LHCN-M2 (cell line): ENCODE measurements at places on chromosomes 7 and 10. TPM values are rescaled to one million over a fixed set of nuclear protein-coding genes. Genes with fewer than 3 reads are reported as not detected.

GIMAP4 gene
- total RNA-seq, result not detected in 2 replicates

CTAGE4 gene
- total RNA-seq, result 0.06 TPM in 1 of 2 replicates, not detected in the other

- DNase-seq, result no peak
Observed at GRCh38 chr10:117262903-117263293, 22.0 kb downstream of the SLC18A2 start.

DEPP1 gene
- 4.6 and 10.0 TPM in 2 replicates for total RNA-seq

CPA2 gene
- total RNA-seq, result not detected in 2 replicates

GRCh38 chr7:96319439-96319838 is 2.5 kb downstream of the SLC25A13 start:
- no peak for DNase-seq

ABCB4 gene
- not detected in 2 replicates for total RNA-seq

- no peak for DNase-seq
Observed at GRCh38 chr10:71765176-71765904, 8.0 kb downstream of the VSIR start.

SFMBT2 gene
- not detected in 2 replicates for total RNA-seq

DNA sequence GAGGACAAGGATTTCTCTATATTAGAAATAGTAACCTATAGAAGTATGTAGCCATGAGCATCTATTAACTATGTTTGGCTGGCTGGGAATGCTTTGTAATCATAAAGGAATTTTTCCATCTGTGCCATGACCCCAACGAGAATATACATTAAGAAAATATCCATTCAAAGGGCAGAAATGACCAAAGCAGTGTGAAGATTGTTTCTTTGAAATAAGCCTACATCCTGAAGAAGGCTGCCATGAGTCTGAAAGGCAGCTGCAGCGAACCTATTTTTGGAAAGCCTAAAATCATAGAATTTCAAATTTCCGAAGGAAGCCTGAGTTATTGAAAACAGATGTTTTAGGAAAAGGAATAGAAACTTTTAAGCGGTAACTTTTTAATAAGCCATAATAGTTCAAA is 244.2 kb upstream of the FOXK1 start:
- DNase-seq, result no peak

ENTPD7 gene
- 7.4 and 8.0 TPM in 2 replicates for total RNA-seq

DNA sequence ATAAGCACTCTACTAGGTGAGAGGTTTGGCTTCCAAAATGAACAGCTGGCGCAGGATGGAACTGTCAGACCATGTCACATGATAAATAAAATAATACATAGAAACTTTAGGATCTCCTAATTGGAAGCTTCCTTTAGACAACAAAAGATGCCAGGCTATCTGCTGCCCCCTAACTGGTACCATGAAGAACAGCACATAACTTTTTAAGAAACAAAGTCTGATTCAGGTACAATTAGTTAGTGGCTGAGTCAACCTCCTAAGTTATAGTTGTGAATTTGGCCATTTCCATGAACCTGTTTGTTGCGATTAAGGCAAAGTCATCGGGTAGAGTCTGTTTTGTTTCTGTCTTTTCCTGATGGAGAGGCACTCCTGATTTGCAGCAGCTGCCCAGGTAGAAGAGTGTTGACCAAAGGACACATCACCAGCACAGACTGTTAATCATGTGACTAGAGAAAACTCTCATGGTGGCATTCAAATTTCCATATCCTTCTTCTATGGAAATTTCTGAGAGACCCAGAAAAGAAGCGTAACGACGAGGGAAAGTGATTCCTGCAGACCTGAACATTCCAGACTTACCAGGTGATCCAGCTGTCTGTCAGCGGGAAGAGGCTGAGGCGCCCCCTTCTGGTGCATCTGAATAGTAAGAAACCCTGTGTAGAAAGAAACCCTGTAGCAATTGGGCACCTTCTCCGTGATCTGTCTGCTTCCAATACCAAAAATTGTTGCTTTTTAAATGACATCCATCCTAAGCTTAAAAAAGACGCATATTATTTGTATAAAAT is 8.6 kb upstream of the INHBA start:
- DNase-seq, result no peak

GRCh38 chr10:12795315-12796110 is 206.0 kb downstream of the CCDC3 start:
- DNase-seq, result no peak

DNA sequence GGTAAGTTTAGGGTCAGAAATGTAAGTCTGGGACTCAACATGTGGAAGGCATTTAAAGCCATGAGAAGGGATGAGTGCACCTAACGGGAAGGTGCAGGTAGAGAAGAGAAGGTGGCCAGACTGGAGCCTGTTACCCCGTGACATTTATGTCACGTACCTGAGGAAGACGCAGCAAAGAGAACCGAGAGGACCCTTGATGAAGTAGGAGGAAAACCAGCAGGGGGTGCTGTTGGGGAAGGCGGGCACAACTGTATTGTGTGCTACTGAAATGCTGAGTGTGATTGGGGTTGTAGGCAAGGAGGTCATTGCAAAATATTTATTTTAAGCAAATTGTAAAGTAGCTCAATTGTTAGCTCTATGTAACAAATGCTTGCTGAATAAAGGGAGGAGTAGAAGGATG is 338.2 kb upstream of the PRKCQ start:
- DNase-seq, result no peak

DNA sequence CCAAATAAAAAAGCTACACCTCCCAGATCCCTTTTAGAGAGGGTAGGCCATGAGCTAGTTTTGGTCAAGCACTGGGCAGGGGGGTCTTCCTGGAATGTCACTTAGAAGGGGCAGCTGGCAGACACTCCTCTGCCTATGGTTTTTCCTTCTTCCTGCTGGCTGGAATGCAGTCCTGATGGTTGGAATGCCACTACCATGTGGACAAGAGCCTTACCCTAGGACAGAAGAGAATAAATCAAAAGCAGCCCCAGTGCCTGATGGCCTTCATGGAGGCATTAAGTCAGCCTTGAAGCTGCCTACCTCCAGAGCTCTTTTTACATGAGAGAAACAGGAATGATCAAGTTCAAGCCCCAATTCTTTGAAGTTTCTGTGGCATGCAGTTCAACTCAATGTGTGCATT is 43.5 kb upstream of the SORBS1 start:
- no peak for DNase-seq

SPAG6 gene
- total RNA-seq, result not detected in 2 replicates

DNA sequence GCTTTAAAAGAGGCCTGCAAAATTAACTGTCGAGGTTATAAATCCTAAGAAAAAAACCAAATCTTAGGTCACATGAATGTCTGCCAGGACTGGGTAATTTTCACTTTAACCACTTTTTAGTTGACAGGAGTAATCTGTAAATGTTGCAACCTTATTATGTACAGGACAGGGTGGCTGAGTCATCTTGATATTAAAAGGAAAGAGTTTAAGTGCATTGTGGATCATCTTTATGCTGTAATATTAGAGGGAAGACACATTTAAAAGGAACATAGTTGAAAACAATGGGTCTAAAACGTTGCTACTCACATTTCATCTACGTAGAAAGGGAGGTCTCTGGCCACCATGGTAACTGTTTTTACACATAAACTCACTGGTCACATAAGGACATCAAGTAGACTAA is 115.5 kb downstream of the LSMEM1 start:
- DNase-seq, result peak; percentile 68

DNA sequence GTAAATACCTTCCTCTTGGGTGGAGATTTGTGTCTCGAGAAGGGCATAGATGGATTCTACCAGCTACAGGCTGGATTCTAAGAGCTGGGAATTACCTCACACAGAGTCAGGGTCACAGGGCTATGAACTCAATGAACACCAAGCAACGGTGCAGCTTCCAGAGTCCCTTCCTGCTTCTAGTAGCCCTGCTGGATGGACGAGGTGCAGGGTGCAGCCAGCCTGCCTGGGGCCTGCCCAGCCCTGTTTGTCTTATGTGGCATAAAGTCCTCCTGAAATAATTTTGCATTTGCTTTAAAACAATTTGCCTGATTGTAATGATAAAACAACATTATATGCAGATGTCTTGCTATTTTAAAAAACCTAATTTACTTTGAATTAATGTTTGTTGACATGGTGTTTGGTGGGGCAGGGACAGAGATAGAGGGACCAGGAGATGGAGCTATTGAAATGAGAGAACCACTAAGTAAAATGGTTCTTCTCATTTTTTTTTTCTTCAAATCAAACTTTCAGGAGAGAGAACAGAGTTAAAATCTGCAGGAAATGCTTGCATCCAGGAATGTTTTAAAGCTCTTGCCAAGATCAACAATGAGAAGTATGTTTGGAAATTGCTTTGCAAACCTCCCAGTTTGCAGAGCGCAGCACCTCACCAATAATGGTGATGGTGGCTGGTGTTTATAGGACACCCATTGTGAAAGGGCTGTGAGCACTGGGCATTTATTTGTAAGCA is 305.4 kb upstream of the PODXL start:
- no peak for DNase-seq

MCMBP gene
- 68.0 and 80.1 TPM in 2 replicates for total RNA-seq

DNA sequence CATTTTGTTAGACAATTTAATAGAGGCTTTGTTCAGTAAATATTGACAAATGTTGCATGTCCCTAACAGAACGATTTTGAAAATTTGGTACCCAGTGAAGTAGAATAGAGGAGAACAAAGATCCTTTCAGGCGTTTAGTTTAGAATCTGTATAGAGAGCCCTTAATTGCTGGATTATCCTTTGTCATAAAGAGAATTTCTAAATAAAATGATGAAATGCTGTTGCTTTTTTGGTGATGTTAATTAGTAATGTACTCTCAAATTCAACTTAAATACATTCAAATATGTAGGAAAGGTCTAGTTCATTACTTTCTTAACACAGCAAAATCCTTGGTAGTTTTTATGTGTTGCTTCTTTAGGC is 1.2 kb downstream of the LUC7L2 start:
- no peak for DNase-seq

KLF14 gene
- not detected in 2 replicates for total RNA-seq

DNA sequence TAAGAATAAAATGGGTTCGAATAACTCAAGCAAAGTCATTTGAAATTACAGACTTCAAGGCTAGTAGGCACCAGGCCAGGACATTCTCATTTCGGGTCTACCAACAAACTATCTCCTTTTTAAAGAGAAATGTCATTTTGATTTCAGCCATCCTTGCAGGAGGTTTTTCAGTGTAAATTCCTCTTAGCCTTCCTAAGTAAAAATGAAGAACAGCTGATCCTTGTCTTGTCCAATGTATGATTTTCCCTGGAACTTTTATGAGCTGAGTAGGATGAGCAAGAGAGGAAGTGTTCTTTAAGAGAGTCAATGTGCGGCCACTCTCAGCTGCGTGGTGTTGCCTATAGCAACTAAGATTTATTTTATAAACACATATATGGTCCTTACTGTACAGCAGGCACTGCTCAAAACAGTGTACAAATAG is 110.1 kb downstream of the PLCE1 start:
- peak; percentile 57 for DNase-seq

GNAT3 gene
- not detected in 2 replicates for total RNA-seq

DNA sequence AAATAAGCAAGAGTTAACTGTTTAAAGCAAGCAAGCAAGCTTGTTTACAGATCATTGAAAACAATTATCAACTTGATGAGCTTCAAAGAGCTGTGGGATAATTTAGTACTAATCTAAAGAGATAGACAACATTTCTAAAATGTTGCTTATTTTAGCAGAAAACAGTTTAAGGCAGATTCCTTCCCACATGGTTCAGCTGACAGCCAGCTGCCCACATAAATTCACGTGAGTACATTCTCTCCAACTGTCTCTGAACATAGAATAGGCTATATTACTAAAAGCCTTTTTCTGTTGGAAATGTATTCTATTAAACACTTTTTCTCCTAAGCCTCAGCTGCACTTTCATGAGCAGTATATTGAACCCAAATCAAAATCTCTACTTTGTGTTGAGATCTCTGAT is 174.1 kb downstream of the LRRN3 start:
- peak; percentile 23 for DNase-seq

- peak; percentile 81 for DNase-seq
Observed at GRCh38 chr7:98613601-98614425, 3.3 kb upstream of the NPTX2 start.

DNA sequence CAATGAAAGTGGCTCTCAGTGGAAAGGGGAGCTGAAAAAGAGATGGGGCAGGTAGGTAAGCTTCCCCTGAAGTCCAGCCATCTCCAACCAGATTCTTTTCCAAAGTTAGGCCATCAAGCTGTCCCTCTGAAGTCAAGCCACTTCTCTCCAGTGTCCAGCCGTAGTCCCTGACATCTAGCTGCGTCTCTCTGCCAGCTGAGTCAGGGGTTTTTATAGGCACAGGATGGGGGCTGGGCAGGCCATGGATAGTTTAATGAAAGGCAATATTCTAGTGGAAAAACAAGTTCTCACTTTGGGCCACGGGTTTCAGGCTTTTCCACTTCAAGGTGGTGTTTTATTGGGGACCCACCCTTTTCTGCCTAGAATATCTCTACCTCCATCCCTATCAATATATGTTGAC is 36.8 kb downstream of the AVL9 start:
- no peak for DNase-seq

- no peak for DNase-seq
Observed at GRCh38 chr10:89114846-89115625, 92.1 kb downstream of the CH25H start.

- no peak for DNase-seq
Observed at GRCh38 chr10:131857156-131858117, 43.4 kb upstream of the PPP2R2D start.

GRCh38 chr7:17651863-17652385 is 288.4 kb downstream of the SNX13 start:
- DNase-seq, result peak; percentile 96

DNA sequence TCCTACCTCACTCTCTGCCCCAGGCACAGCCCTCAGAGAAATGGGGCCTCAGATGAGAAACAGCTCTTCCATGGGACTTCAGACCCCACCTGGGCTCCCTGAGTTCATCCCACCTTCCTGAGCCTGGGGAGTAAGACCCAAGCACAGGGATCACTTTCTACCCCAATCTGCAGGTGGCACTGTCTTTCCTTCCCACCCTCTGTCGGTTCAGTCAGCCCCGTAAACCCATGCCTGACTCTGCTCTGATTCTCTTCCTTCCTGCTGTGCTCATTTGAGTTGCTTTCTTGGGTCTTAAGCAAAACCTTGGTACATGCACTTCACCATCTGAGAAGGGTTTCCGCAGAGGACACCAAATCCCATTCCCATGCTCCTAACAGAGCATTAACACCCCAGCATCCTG is 306.4 kb upstream of the CDC14C start:
- DNase-seq, result no peak

DNA sequence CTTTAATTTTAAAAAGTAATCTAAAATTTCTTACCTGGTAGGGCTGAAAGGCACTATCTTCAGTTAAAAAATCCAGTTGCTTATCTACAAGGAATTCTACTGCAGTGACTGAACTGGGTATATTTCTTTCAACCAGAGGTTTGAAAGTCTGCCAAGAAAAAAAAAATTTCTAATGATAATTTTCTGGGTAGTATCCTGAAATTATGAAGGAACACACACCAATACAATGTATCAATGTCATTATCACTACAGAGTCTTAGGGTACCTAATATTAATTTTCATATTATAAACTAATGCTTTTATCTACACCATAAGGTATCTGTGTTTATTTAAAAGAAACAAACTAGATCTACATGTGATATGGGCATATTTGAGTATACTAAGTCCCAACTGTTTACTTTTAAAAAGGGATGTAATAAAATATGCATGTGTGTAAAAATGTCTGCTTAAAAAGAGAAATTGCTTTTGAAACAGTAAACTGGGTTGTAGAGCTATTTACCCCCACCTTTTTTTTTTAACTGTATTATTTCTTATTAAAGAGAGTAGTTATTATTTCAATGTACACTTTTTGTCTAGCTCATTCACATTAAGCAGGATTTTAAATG is 131.6 kb downstream of the NRBF2 start:
- no peak for DNase-seq

TMEM213 gene
- total RNA-seq, result not detected in 2 replicates
